Testis (tissue), 5 donors: ENCODE measurements at places on chromosomes 11 and 22. TPM values are rescaled to one million over a fixed set of nuclear protein-coding genes. Genes with fewer than 3 reads are reported as not detected.

- H3K36me3 ChIP-seq, result no peaks in the 10 kb centered on the region
- peak overlapping the region; percentile 63 for H3K4me3 ChIP-seq
- H3K4me1 ChIP-seq, result peaks cover 21% of the 10 kb centered on the region
Observed at GRCh38 chr11:64802370-64803157, 450 bp downstream of the MAP4K2 start.

DNA sequence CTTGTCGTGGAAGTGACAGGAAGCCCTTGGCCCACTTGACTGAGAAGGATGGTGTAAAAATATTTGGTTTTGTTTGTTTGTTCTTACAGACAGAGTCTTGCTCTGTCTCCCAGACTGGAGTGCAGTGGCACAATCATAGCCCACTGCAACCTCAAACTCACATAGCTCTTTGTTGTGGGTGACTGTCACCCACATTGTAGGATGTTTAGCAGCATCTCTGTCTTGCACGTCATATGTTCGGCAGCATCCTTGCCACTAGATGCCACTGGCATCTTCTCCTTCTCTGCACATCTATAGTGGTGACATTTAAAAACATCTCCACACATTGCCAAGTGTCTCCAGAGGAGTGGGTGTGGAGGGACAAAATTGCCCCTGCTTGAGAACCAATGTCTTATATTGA, 56.8 kb downstream of the PRR5L start:
- DNase-seq, result no peak
- H3K4me3 ChIP-seq, result no peak overlapping the region
- no peak overlapping the region for H3K27ac ChIP-seq
- no peaks in the 10 kb centered on the region for H3K27me3 ChIP-seq
- no peaks in the 10 kb centered on the region for H3K4me1 ChIP-seq

DNA sequence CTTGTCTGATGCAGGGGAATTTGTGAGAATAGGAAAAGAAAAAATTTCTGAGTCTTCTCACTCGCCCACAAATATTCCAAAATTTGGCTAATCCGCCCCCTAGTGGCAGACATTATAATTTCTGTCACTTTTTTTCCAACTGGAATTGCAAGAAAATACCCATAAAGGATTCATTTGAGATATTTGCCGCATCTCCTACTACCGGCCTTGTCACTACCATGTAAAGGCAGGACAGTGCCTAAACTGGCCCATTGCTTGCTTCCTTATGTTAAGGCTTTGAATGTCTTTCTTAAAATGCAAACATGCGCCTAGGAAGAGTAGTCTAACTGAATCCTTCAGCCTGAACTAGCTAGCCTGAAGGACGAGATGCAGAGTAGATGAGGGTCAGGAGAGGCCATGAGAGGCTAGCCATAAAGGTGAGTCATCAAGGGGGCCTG, 9.3 kb upstream of the CEP295 start:
- no peaks in the 10 kb centered on the region for H3K27me3 ChIP-seq
- no peaks in the 10 kb centered on the region for H3K36me3 ChIP-seq
- DNase-seq, result peak; percentile 20
- no peak overlapping the region for H3K4me3 ChIP-seq
- H3K27ac ChIP-seq, result no peak overlapping the region

- DNase-seq, result no peak
- no peaks in the 10 kb centered on the region for H3K36me3 ChIP-seq
- H3K4me3 ChIP-seq, result no peak overlapping the region
Observed at GRCh38 chr11:86676010-86676409, 3.6 kb upstream of the ME3 start.

DNA sequence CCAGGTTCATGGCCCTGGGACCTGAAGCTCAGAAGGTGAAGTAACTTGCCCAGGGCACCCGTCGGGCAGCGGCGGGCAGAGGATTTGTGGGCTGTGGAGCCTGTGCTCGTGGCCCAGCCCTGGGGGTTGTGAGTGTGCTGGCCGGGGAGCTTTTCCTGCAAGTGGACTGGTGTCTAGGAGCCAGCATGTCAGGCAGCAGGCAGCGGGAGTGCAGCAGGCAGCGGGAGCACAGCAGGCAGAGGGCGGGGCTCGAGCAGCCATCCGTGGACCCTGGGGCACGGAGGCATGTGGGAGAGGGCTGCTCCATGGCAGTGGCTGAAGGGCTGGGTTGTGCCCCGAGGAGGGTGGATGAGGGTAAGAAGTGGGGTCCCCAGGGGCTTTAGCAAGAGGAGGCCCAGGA, 72.7 kb upstream of the PPP6R3 start:
- DNase-seq, result no peak
- H3K27ac ChIP-seq, result no peak overlapping the region
- no peak overlapping the region for H3K4me3 ChIP-seq
- no peaks in the 10 kb centered on the region for H3K27me3 ChIP-seq

DNA sequence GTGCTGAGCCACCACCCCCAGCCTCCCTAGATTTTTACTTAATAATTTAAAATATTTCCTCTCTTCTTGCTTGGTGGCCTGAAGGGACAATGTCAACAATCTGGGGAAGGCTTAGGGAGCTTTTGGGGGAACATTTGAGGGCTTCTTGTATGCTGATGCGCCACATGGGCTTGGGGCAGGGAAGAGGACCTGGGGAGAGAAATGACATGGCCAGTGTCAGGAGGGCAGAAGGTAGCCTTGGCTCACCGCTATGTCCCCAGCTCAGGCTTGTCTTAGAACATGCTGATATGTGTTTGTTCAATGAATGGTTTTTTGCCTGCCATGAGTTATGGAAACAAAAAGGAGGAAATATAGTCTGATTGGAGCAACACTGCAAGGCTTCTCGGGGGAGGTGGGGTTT, 51.6 kb downstream of the ST14 start:
- peaks cover 7% of the 10 kb centered on the region for H3K4me1 ChIP-seq
- no peak overlapping the region for H3K4me3 ChIP-seq
- DNase-seq, result no peak
- H3K36me3 ChIP-seq, result no peaks in the 10 kb centered on the region
- H3K27me3 ChIP-seq, result no peaks in the 10 kb centered on the region
- no peak overlapping the region for H3K27ac ChIP-seq

- no peaks in the 10 kb centered on the region for H3K4me1 ChIP-seq
- H3K27me3 ChIP-seq, result no peaks in the 10 kb centered on the region
- DNase-seq, result no peak
- H3K4me3 ChIP-seq, result no peak overlapping the region
- no peak overlapping the region for H3K27ac ChIP-seq
Observed at GRCh38 chr11:70511345-70511744, 113.0 kb downstream of the CTTN start.

DNA sequence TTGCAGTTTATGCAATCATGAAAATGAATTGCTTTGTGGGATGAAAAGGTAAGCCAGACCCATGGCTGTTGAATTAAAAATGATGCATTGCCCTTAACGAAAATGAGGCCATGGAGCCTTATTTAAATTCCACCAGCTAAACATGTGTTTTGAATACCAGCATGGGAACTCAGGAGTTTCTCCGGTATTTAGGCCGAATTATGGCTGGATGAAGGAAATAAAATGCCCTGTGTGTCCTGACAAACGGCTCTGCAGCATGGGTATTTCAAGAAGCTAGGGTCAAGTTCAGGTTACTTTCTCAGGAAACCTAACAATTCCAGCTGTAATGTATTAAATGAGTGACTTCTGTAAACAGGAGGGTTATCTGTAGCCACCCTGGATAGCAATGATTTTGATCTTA, 38.3 kb downstream of the AMOTL1 start:
- H3K4me1 ChIP-seq, result no peaks in the 10 kb centered on the region
- H3K36me3 ChIP-seq, result no peaks in the 10 kb centered on the region
- H3K4me3 ChIP-seq, result no peak overlapping the region
- H3K27me3 ChIP-seq, result no peaks in the 10 kb centered on the region

DNA sequence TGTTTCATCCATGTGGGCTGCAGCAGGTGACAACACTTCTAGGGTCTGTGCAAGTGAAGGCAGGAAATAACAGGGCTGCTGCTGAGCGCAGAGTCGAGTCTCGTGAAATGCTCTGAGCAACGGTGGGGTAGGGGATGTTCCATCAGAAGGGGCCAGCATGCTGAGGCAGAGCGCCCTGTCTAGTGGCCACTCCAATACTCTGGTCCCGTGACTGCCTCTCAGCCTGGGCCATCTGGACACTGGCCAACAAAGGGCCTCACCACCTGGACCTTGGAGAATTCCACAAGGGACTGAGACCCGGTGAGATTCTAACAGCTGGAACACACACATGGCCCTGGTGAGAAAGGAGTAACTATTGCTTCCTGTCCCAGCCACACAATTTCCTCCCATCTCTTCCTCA, 375.7 kb downstream of the SHANK2 start:
- H3K27me3 ChIP-seq, result no peaks in the 10 kb centered on the region
- no peak overlapping the region for H3K4me3 ChIP-seq

DNA sequence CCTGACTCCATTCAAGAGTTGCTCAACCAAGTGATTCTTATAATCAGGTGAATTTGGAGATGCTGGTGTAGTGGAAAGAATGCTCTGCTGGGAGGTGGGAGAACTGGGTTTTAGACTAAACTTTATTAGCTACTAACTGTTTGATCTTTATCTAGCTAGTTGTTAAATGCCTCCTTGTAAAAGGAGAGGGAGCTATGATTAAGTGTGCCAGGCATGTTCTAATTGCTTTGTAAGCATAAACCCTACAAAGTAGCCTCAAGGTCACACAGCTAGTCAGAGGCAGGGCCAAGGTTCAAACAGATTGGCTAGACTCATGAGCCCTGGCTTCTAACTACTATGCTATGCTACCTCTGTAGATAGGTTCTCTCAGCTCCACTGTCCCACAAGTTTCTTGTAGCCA, 105.5 kb downstream of the NXPE2 start:
- no peak overlapping the region for H3K27ac ChIP-seq
- no peaks in the 10 kb centered on the region for H3K36me3 ChIP-seq
- no peaks in the 10 kb centered on the region for H3K4me1 ChIP-seq
- H3K4me3 ChIP-seq, result no peak overlapping the region
- H3K27me3 ChIP-seq, result no peaks in the 10 kb centered on the region
- no peak for DNase-seq

DNA sequence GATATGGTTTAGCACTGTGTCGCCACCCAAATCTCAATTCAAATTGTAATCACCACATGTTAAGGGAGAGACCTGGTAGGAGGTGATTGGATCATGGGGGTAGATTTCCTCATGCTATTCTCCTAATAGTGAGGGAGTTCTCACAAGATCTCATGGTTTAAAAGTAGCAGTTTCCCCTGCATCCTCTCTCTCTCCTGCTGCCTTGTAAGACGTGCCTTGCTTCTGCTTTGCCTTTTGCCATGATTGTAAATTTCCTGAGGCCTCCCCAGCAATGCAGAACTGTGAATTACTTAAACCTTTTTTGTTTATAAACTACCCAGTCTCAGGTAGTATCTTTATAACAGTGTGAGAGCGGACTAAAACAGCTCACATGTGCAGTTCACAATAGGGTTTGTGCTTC, 1668.7 kb upstream of the RAG2 start:
- H3K4me1 ChIP-seq, result no peaks in the 10 kb centered on the region
- no peaks in the 10 kb centered on the region for H3K27me3 ChIP-seq
- H3K4me3 ChIP-seq, result no peak overlapping the region
- H3K27ac ChIP-seq, result no peak overlapping the region
- no peak for DNase-seq

DNA sequence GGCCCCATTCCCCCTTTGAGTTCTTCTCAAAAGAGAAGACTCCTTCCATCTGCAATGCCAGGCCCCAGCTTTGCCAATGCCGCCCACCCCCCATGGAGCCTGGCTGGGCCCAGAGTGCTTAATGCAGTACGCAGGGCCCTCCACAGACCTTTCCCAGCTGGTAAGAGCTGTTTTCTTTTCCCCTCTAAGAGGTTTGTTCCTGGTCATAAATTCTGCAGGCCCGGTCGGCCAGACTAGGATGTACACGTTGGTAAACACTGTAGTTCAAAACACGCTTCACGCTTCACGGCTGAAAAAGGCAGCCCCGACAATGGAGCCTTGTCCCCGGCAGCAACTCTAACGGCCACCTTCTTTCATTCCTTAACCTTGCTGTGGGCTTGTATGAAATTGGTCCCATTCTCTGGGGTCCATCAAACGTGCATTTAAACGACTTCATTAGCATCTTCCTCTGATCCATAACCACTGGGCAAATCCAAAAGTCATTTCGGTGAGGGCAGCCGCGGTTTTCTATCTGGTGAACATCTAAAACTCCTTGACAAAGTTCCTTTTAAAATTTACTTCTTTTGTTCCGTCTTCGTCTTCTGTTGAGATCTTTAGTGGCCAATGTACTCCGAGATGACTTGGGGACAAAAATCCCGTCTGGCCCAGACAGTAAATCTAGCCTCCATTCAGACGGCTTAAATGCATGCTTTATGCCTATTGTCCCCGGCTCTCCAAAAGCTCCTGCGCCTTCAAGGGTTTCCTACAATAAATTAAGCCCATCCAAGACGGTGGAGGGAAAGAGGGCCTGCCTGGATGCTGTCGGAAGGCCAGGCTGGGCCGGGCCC, 60.0 kb upstream of the MYEOV start:
- H3K27me3 ChIP-seq, result no peaks in the 10 kb centered on the region
- no peaks in the 10 kb centered on the region for H3K4me1 ChIP-seq
- peak; percentile 8 for DNase-seq
- H3K36me3 ChIP-seq, result no peaks in the 10 kb centered on the region
- no peak overlapping the region for H3K4me3 ChIP-seq

DNA sequence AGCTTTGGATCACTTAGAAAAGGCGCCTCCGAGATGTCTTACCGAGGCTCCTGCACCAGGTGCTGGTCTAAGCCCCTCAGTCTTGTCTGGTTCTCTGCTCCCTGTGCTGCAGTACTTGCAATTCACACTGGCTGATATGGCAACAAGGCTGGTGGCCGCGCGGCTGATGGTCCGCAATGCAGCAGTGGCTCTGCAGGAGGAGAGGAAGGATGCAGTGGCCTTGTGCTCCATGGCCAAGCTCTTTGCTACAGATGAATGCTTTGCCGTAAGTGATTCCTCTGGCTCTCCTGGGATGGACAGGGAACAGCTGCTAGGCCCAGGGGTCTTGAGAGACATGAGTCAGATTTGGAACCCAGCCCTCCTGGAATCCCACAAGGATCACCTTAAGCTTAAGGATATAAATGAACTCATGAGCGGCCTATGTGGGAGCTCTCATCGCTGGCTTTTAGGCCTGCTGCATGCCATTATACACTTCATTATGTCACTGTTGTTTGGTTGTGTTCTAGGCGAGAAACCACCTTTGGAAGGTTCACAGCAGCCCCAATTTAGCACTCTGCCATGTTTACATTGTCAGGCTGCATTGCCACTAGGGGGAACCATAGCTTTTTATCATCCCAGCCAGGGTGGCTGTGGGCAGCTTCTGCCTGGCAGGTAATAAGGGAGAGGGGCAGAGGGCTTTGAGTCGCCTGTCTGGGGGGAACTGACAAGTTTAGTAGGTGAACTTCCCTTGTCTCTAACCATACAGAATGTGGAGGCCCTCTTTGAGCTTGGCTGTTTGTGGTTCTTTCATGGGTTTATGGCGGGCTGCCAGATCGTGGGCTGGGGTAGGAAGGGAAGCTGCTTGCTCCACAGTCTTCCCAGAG, 8.5 kb downstream of the ACAD8 start:
- H3K27me3 ChIP-seq, result no peaks in the 10 kb centered on the region
- no peak overlapping the region for H3K4me3 ChIP-seq
- no peaks in the 10 kb centered on the region for H3K36me3 ChIP-seq
- DNase-seq, result peak; percentile 36

The BARX2 gene
- polyA plus RNA-seq, result 5.0 TPM

The MS4A1 gene
- 2.8 TPM for polyA plus RNA-seq

The TMPRSS4 gene
- polyA plus RNA-seq, result 4.3 TPM

The PAMR1 gene
- polyA plus RNA-seq, result 13.2 TPM

The OR10A3 gene
- polyA plus RNA-seq, result not detected

The SLC22A8 gene
- not detected for polyA plus RNA-seq
